ENCODE measurements at places on chromosomes 2 and 18.

DNA sequence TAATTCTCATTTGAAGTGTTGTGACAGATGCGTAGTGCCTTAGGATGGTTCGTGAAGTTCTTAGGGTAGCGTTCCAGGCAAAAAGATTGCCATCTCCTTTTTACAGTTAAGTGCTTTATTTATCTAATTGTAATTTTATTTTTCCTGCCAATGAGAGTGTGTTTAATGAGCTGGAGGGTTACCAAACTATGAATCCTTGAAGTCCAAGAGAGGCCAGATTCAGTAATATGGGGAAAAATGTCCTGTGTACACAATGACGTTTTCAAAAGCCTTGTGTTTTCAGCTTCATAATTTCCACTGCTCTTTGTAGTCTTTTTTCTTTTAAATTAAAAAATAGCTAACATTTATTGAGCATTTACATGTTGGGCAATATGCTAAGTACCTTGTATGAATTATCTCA is 23.8 kb downstream of the ACYP2 start:
- no peak for DNase-seq

DNA sequence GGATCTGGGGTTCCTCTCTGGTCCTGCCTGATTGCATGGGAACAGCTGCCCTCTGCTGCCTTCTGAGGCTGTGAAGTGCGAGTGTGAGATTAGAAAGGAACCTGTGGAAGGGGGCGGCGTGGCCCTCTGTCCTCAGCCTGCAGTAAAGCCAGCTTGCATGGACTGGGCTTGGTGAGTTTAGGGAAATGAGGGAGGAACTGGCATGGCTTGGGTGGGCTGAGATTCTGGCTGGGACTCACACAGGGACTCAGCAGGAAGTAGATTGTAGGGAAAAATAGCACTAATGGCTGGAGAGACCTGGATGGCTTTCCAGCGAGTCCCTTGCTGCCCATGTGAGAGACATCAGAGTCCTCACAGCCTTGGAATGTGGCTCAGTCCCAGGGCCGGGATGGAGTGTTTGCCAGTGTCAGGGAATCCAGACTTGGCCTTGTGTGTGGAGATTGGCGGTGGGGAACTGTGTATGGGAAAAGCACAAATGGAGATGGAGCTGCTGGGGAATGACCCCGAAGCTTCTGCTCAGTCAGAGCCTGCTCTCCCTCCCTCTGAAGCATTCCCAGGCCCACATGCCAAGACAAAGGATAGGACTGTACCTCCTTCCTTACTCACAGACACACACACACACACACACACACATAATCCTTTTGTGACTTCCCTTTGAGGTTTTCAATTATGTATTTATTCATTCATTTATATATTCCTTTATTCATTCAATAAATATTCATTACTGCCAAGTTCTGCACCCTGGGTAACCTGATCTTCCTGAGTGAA is 115.4 kb downstream of the ACAA2 start:
- DNase-seq, result no peak

GRCh38 chr2:48312126-48312525 is 217.8 kb upstream of the STON1 start:
- DNase-seq, result no peak

DNA sequence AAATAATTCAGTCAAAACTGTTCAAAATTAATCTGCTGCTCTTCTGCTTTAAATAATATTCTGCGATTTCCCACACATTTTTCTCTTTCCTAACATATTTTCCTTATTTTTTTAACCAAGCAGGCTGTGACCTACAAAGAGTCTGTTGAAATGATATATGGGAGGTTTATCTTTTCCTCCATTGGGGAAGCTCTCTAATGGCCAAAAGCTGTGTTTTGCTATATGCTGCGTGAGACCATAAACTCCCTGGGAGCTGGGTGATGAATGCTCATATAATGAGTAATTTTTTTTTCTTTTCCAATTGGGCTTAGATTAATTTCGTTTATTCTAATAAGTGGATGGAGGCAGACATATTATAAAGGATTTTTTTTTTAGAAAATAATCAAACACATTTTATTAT is 72.2 kb upstream of the MAP2 start:
- DNase-seq, result no peak

GRCh38 chr2:77807531-77808215 is 285.5 kb upstream of the LRRTM4 start:
- no peak for DNase-seq

GRCh38 chr2:138182937-138183312 is 218.7 kb downstream of the HNMT start:
- DNase-seq, result no peak

GRCh38 chr2:177753682-177754491 is 318.7 kb downstream of the PDE11A start:
- peak; percentile 55 for DNase-seq

- no peak for DNase-seq
These were observed 493.1 kb downstream of the XIRP2 start for GRCh38 chr2:167381349-167381748.

DNA sequence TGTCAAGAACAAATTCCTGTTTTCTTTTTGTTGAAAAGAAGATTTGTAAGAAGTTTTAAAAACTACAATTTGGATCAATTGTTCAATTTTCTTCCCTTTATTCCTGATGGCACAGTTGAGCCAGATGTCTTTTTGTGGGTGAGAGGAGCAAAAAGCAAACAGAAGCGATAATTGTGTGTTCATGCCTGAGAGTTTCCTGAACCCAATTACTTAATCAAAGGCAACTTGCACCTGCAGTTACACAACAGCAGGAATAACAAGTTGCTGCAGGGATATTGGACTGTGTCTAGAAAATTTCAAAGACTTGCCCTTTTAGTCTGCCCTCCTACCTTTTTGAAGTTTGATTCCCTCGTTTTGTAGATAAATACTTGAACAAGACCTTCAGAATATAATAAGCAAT is 383.6 kb downstream of the DSEL start:
- DNase-seq, result no peak

- no peak for DNase-seq
These were observed 48.0 kb downstream of the NAT8 start for GRCh38 chr2:73594251-73594650.

DNA sequence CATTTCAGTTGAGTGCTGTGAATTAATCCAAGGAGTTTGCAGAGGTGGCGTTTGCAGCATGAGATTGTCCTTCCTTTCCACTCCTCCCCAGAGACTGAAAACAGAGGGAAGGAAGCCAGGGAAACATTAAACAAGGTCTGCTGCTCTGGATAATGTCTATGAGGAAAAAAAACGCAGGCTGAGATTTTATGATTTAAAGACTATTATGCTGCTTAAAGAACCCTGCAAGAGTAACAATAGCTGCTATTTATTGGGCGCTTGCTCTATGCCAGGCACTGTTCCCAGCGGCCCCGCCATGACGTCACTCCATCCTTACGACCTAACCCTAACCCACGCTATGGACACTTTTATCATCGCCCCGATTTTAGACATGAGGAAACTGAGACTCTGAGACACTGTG is 222.4 kb downstream of the BCL2 start:
- DNase-seq, result no peak

DNA sequence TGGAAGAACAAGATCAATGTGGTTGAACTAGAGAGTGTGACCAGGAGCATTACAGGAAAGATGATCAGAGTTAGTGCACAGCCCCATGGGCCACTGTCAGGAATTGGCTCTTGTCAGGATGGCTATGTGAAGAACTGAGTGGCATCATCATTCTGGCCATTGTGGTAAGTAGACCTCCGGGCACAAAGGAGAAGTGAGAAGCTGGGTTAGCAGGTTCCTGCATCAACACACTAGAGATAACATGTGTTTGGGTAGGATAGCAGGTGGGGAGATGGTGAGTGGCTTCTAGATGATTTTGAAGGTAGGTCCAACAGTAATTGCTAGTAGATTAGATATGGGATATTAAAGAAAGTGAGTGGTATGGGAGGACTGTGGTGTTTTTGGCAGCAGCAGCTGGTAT is 408.2 kb downstream of the TSN start:
- DNase-seq, result no peak

- DNase-seq, result no peak
These were observed 129.0 kb downstream of the GALNT1 start for GRCh38 chr18:35710581-35710980.

GRCh38 chr2:121664086-121664485 is 14.8 kb upstream of the CLASP1 start:
- DNase-seq, result no peak

DNA sequence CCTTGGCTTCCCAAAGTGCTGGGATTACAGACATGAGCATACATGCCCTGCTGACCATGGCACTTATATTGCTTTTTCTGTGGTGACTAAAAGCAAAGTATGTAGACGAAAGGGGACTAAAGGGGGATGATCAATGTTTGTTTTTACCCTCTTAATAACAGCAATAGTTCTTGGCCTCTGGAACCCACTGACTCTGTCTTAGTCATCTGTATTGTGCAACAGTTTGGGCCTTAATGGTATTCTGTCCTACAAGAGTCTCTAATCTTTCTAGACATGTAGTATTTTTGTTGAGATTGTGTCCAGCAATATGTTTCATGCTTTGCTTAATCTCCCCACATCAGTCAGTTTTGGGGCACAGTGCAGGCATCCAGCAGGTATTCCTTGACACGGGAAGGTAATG is 359.9 kb upstream of the FANCL start:
- no peak for DNase-seq

DNA sequence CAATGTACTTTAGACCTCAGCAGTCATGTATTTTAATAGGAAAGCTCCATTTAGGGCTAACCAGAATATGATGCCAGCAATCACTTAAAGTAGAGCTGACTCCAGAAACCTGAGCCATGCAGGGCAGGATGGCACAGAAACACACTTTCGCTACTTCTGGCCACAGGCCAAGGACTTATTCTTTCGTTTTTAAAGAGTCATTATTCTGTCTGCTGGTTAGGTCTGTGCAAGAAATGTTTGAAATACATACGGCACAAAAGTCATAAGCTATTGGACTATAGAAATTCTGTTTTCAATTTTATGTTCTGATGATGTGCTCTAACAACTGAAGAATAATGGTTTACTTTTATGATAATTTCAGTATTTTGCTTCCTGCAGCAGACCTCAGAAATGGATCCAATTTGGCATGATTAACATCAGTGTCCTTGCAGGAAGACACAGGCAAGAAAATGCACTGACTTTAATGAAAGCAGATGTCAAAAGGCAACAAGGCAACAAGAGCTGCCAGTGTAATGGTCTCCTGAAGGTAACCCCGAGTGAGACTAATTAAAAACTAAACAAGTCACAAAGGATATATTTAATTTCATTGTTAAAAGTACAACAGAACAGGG is 114.4 kb upstream of the CHRNA1 start:
- no peak for DNase-seq

- no peak for DNase-seq
These were observed 84.2 kb downstream of the TGFA start for GRCh38 chr2:70469435-70469834.

DNA sequence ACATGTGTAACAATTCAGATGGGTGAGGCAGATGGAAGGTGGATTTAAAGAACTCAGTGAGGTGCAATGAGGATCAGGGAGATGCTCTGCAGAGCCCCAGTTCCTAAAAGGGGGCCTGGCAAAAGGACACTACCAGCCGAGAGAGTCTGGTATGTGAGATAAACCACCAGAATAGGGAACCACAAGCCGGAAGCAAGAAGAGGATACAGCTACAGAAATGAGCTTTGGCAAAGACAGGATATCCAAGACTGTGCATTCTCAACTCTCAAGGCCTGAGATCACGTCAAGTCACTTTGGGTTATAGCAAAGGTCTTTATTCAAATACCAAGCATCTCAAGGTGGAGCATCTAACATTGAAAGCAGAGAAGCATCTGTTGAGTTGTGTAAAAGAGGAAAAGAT is 293.5 kb downstream of the ARHGAP15 start:
- peak; percentile 31 for DNase-seq

- DNase-seq, result no peak
These were observed 126.2 kb upstream of the ZNF516 start for GRCh38 chr18:76621226-76621625.

DNA sequence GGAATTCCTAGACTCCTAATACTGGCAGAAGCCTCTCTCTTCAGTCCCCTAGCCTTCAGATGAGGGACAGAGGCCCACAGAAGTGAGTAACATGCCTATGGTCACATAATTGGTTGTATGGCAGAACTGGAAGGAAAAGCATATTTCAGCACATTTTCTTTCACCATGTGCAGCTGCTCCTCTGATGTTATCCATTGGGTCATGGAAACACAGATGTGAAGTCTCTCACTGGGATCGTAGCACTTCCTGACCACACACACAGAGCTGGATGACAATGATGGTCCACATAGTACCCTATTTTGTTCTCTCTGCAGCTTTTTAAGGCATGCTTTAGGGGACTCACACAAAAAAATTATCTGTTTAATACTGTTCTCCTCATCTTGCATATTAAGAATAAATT is 24.5 kb downstream of the MYO3B start:
- no peak for DNase-seq

DNA sequence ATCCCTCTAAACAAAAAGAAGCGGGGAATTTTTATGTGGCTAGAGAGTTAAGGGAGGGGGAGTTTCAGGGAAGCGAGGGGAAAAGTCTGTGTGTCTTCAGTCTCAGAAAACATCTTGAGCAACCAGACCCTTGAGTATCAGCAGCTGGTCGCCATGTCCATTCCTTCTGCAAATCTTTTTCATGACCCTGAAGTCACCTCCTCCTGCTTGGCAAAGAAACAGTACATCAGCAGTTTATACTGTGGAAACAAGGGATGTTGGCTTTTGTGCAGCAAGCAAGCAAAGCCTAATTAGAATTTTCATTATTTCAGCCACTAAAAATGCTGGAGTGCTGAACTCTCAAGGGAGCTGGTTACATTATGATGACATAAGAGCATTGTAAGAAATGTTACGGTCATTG is 187.4 kb upstream of the SLC8A1 start:
- no peak for DNase-seq

GRCh38 chr2:210727549-210727948 is 171.2 kb downstream of the CPS1 start:
- no peak for DNase-seq

DNA sequence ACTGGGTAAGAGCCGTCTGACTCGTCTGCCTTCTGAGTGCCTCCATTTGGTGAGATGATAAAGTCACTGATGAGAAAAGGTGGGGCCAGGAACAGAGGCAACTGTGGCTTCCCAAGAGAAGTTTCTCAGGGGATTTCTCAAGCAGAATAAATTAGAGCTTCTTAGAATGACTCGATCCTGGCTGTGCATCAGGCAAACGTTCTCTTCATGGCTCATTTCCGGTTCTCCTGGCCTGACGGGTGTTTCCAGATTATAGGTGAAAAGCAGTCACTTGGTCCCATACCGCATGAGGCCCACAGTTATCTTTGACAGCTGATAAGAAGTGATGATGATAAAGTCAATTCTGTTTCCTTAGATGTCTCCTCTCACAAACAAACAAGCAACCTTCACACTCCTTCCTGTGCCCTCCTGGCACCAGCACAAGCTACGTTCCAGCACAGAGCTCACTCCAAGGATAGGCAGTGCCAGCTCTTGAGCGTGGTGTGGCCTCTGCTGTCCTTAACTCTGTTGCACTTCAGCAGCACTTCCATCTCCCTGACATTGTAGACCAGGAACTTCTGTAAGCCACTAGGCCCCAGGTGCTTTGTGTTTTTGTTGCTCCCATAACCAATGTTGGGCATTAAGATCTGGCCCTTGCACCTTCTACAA is 37.8 kb upstream of the KCNF1 start:
- DNase-seq, result peak; percentile 29

GRCh38 chr2:234374736-234375135 is 122.1 kb downstream of the ARL4C start:
- DNase-seq, result no peak

- DNase-seq, result no peak
These were observed 208.4 kb upstream of the COL3A1 start for GRCh38 chr2:188765522-188766470.
